ENCODE measurements at places on chromosomes 6 and 20.
A peak's percentile ranks its signal among the peaks of the same experiment; 100 is the strongest.

GRCh38 chr6:19538096-19538495, 299.1 kb upstream of the ID4 start:
- DNase-seq: peak; percentile 92

- no peak for DNase-seq
Measured at GRCh38 chr6:158622545-158623190, 21.9 kb downstream of the DYNLT1 start.

DNA sequence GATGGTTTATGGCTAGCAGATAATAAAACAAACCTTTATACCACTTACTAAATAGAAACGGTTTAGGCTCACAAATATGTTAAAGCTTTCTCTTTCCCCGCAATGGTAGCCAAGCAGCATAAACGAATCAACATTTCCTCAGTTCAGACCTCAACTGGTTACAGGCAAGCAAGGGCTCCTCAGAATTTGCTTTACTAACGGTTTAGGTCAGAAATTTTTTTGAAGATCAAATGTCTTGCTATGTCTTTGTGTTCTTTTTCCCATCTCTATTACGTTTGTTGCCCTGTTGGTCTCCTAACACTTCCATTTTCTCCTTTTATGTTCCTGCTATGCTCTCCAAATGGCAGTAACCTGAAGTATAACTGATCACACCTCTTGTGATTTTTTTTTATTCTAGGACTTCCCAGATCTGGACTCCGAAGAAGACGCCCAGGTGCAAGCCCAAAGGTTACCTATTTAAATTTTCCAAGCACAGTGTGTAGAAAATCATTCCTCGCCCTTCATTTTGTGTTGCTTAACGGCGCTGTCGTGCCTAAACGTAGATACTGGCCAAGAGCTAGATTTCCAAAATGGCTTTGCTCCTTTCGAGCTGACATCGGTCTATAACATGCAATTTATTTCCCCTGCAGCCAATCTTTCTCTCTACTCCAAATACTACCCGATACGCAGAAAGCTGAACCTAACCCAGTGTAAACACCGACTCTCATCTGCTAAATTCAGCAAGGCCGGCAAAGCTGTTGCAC, 717 bp upstream of the ASF1A start:
- peak; percentile 81 for DNase-seq

DNA sequence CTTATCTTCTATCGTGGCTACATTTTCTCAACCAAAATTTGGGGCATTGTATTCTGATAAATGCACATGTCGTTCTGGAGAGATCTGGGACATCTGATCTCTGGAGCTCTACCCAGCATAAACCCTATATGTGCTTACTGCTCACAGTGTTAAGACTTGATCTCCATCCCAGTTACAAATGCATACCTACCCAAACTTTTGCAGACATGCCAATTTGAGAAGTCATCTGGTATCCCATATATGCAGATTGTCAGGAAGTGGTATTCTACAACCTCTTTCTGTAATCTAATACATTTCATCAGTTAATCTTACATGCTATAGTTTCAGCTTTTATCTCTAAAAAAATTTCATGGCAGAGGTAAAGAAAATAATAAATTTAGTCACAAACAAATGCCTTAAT, 11.2 kb downstream of the BAG2 start:
- no peak for DNase-seq

DNA sequence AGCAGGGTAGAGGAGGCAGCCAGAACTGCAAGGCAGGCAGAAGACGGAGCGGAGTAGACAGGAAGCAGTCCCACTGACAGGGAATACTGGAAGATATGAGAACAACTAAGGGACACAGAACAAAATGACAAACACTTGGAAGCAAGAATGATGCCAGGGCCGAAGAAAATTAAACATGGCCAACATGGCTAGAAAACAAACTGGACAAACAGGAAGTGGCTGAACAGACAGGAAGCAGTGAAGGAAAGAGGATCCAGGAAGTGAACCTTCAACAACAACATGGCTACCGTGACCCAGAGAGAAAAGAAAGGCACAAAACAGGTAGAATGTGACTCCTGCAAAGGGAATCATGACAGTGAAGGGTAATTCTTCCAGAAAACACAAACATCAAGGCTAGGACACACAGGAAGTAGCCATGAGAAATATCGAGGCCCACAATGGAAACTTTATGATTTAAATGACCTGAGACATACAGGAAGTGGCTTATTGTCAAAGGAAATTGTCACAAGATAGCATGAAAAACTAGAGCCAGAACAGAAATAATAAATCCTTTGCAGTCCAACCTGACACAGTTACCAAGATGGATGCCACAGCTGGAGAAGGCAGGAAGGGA, 9.1 kb downstream of the COL11A2 start:
- DNase-seq: no peak

GRCh38 chr20:63895202-63895951, 451 bp downstream of the DNAJC5 start:
- no peak for DNase-seq

DNA sequence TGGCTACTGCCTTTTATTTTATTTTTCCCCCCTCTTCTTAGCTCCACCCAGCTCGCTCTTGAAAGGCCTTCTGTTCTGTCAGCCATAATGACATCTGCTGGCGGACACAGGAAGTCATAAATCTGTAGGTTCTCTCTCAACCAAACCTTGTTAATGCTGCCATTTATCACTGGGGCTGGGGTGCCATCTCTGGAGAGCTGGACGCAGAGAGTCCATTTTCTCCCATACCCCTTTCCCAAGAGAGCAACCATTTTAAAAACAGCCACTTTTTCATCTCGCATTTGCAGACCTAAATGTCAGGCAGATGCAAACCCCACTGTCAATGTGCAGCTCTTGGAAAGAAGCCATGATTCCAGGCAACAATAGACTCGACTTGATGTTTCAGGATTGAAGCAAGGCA, 13.0 kb upstream of the TSHZ2 start:
- peak; percentile 65 for DNase-seq

GRCh38 chr20:18428490-18429173, 38.2 kb downstream of the DZANK1 start:
- DNase-seq: no peak

DNA sequence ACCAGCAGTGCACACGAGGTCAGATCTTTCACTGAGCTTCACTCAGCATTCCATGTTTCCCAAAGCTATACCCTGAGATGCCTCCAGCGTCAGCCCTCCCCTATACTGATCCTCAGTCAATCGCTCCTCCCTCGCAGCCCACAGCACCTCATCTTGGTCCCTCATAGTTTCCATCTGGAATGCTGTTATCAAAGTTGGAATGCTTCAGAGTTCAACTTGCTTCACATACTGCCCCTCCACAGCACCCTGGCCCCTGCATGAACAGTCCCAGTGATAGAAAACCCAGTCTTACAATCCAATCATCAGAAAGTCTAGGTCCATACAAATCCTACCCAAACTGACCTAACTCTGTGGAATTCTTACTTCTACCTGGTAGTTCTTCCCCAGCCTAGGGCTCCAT, 20.0 kb downstream of the SPAG4 start:
- no peak for DNase-seq

DNA sequence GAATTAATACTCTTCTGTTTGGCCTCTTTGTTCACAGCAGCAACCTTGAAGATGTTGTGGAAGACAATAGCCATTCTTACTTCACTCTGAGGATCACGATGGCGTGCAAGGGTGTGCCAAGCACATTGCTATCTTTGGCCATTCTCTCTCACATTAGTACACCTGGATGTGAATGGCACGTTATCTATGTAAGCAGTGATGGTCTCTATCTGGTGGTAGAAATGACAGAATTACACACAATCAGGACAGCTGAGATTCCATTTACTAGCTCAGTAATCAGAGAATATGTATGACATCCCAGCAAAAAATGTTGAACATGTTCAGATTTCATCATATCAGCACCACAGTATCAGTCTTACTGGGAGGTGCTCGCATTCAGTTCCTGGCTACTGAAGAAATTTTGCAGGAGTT, 116.2 kb downstream of the LCA5 start:
- DNase-seq: no peak

GRCh38 chr6:124721331-124721730, 240.9 kb upstream of the RNF217 start:
- DNase-seq: no peak

GRCh38 chr20:63964412-63964811, 5.3 kb downstream of the ZNF512B start:
- no peak for DNase-seq

- no peak for DNase-seq
Measured at GRCh38 chr6:24016286-24016685, 109.7 kb upstream of the NRSN1 start.

GRCh38 chr20:61454053-61454452, 202.0 kb downstream of the CDH4 start:
- DNase-seq: no peak

GRCh38 chr20:57539889-57540288, 14.9 kb upstream of the CTCFL start:
- DNase-seq: no peak

DNA sequence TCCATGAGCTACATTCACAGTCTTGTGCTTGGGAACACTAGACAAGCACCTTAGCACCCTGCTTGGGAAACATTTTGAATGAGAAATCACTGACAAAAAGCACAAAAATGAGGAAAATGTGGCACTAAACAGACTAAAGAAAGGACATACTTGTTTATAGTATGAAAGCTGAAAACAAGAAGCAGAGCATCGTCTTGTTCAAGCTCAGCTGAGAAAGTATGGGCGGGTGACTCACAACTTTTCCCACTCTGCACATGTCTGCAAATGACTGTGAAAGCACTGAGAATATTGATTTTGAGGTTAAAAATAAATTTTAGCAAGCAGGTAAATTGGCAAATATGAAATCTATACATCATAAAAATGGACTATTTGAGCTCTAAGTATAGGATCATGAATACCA, 725.3 kb downstream of the COL12A1 start:
- DNase-seq: no peak

GRCh38 chr20:24747010-24747712, 201.9 kb upstream of the CST7 start:
- DNase-seq: no peak

DNA sequence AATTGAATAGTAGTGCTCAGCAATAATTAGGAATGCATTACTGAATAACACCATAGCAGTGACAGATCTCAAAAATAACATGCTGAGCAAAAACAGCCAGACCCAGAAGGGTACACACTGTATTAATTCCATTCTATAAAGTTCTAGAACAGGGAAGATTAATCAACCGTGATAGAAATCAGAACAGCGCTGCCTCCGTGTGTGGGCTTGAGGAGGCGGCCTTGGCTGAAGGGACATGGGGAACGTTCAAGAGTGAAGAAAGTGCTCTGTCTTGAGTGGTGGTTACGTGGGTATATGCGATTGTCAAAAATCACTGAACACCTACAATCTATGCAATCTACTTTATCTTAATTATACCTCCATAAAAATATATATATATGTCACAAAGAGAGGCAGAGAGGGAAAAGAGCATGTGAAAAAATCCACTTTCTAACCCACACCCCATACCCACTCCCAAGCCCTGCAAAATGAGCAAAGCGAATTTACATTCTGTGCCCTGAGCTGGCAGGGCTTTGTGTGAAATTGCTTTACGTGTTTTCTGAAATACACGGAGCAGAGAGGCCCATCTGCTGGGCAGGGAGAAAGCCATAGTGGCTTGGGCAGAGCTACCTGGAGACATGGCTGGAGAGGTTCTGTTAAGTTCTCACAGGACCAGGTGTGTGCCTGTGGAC, 74.4 kb downstream of the NFATC2 start:
- DNase-seq: no peak

DNA sequence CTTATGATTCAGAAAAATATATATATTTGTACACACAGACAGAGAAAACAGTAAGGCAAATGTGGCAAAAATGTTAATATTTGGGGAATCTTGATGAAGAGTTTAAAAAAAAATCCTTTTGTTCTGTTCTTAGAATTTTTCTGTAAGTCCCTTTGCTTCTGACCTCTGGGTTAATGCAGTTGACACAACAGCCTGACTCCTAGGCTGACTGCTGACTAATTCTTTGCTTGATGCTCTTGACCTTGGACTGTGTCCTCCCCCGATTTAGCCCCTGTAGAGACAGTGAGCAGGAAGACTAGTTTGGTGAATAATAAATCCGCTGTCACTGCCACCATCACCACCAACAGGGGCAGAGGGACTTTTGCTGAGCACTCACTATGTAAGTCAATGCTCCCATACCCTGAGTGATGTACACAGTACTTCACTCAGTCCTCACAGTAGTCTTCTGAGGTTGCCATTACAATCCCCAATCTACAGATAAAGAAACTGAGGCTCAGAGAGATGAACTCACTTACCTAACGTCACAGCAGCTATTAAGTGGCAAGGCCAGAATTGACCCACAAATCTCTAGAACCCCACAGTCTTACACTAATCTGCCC, 71.7 kb downstream of the SNX5 start:
- no peak for DNase-seq

- DNase-seq: no peak
Measured at GRCh38 chr20:24987244-24987643, 5.3 kb downstream of the APMAP start.

DNA sequence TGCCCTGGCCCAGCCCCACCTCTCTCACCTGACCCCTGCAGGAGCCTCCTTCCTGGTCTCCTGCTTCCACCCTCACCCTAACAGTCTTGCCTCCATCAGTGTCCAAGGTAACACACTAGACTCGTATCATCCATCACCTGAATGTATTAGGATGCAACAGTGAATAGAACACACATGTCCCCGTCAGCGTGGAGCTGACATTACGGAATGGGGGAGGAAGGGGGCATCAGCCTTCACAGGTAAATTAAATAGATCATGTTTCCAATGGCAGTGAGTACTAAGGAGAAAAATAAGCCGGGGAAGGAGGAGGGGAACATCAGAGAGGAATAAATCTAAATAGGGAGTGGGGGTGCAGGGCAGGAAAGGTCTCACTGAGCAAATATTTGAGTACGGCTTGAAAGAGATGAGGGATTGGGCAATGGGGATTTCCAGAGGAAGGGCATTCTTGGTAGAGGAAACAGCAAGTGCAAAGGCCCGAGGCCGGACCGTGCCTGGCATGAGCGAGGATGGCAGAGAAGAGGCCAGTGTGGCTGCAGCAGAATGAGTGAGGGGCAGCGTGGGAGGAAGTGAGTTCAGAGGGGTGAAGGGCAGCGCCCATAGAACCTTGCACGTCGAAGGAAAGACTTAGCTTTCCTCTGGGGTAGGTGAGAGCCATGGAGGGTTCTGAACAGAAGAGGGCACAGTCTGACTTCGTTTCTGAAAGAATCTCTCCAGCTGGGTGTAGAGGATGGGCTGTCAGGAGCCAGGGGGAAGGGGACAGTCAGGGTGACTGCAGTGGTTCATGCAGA, 110.1 kb upstream of the PTPN1 start:
- no peak for DNase-seq

GRCh38 chr6:47736083-47736700, 37.8 kb downstream of the ADGRF4 start:
- DNase-seq: no peak

- DNase-seq: peak; percentile 95
Measured at GRCh38 chr20:50366270-50367103, 143.7 kb upstream of the PTPN1 start.

DNA sequence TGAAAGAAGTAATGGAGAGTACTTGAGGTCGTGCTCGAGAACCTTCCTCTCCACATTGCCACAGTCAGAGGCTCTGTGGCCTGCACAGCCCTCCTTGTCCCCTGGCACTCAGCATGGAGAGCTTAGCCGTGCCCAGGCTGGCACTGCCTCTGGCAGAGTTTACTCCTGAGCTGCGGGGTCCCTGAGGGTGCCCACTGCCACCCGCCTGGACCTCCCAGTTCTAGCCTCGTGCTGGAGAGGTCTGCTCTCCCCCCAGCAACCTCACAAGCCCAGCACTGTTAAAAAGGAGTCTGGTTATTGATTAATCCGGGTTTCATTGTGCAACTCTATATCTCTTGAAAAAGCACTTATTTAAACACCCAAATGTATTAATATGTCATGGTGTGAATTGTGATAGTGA, 226.8 kb downstream of the TMEM242 start:
- DNase-seq: no peak

Measured in NCI-H1417 treated with DMSO at 0.1 percent for 48 hours (cell line).